ENCODE measurements at places on chromosomes 4 and X.
A peak's percentile ranks its signal among the peaks of the same experiment; 100 is the strongest.

DNA sequence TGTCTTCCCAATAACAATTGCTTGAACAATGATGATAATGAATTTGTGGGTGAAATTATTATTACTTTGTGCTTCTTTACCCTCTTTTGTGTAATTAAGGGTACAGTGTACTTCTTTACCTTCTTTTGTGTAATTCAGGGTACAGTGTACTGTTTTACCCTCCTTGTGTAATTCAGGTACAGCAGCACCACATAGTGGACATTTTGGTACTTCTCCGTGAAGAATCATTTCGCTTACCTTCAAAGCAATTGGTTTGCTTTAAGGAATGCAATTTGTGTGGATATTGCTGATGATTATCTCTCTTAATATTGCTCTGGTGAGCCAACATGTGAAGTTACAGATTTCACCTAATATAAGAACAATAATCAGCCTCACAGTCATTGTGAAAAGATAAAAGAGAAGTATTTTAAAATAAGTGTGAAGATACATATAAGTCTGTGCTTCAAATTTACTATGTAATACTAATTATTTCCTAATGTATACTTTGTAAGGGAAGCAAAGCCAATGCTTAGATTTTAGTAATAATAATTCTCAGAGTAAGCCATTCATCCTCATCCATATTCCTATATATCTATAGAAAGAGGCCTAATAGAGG is 27.2 kb upstream of the SEC24B start:
- no peak for DNase-seq

GRCh38 chr4:86744570-86744969 is 104.6 kb downstream of the SLC10A6 start:
- no peak for DNase-seq

DNA sequence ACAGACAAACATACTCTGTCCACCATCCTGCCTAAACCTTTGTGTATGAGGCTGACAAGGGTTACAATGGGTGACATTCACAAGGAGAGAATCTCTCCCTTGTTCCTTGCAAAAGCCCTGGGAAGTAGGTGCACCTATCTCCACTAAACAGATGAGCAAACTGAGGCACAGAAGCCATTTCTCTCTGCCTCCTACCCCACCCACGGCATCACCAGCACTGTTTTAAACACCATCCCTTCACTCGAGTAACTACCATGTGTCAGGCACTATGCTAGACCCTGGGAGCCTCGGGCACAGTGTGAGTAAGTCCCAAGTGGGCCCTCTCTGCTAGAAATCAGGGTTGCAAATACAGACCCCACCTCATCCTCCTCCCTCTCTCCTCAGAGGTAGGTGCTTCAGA is 899 bp downstream of the LYAR start:
- no peak for DNase-seq

- no peak for DNase-seq
Measured at GRCh38 chr4:59920416-59920815, 1279.7 kb upstream of the ADGRL3 start.

DNA sequence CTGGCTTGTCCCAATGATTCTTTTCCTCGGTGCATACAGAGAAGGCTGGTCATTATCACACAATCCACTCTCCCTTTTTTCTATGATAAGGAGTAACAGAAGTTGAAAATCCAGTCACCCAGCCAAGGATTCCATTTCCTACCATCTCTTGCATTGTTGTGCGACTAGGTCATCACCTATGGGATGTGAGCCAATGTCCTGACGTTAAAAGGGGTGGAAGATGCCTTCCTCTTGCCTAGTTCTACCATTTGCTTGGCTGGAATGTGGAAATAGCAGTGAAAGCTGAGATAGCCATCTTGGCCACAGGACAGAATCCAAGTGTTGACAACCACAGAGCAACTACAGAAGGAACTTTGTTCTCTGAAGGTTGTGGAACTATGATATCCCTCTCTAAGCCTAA is 132.2 kb upstream of the KIT start:
- DNase-seq, result peak; percentile 42

DNA sequence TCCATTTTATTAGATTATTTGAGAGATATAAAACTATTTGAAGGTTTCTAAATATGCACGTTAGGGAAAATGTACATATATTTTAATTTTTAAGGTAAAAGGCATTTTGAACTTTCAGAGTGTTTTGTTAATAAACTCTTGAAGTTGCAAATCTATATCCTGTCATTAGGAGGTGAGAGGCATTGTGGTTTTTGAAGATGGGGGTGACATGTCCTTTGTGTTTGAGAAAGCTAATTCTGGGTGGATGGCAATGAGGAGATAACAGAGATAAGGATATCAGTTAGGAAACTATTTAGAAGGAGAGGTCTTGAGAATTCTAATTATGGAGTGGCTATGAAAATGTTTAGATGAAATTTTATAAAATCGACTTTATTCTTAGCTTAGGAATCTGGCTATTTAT is 6.1 kb downstream of the STIM2 start:
- DNase-seq, result no peak

DNA sequence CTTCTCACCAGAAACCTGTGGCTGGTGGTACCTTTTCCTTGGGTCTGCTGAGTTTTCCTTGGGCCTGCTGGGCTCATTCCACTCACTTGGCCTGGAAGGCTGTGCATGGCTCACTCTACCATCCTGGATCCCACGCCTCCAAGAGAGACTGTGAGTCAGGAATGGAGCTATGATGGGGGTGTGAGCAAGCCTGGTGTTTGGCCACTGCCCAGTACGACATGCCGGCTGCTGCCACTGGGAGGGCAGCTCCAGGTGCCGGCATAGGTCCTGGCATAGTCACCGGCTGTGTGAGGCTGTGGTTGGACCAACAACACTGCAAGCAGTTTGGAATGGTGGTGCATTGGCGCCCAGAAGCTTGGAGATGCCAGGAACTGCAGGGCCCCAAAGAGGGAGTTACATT is 721.7 kb downstream of the PCDH18 start:
- DNase-seq, result no peak

DNA sequence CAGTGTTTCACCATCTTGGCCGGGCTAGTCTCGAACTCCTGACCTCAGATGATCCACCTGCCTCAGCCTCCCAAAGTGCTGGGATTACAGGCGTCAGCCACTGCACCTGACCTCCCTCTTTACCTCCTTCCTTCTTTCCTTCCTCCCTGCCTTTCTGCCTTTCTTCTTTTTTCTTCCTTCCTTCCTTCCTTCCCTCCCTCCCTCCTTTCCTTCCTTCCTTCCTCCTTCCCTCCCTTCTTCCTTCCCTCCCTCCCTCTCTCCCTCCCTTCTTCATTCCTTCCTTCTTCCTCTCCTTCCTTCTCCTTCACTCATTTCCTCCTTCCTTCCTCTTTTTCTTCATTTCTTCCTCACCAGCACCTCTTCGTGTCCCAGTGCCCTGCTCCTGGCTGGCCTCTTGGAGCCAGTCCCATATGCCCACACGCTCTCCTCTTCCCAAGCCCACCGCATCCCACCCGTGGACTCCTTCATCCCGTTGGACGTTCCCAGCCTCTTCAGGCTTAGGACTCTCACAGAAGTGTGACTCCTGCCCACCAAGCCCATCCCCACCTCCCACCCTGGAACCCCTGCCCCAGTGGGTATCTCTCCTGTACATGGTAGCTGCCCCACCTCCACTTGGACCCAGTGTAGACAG is 22.6 kb downstream of the CSF2RA start:
- DNase-seq, result no peak

- DNase-seq, result no peak
Measured at GRCh38 chr4:100391086-100391485, 126.7 kb downstream of the EMCN start.

- no peak for DNase-seq
Measured at GRCh38 chr4:152944666-152945320, 8.7 kb downstream of the FHDC1 start.

DNA sequence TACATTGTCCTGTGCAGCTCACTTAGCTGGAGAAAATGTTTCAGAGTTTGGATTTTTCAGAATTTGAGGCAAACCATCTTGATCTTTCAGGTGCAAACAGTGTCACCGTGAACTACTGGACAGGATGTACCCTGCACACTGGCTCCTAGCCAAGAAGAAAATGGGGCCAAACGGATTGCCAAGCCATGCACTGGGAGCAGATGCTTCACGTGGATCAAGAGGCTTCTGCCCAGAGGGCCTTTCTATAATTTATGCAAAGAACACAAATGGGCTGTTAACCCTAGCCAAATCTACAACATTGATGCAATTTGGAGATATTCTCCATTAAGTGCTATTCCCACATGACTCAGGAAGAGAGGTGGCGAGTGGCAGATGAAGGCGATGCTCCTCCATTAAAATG is 46.9 kb upstream of the ATP8A1 start:
- no peak for DNase-seq

- no peak for DNase-seq
Measured at GRCh38 chr4:128287141-128287870, at the start of gene PGRMC2. PGRMC2 (minus strand) TSS chr4:128287813; CDS start chr4:128287790, 23 bp downstream.

DNA sequence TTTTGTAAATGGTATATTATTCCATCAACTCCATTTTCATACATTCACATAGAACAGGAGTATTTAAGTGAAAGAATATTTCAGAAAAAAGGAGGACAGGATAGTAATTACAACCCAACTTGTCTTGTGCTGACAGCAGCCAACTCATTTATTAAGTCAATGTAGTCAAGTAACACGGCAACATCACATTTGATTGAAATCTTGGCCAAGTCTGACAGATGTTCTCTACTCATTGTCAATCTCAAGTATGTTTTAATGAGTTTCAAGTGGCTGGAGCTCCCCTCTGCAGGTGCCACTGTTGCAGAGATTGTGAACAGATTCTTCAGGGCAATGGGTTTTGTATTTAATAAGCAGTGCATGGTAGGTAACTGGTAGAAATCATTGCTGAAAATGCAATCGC is 332.5 kb downstream of the C4orf33 start:
- no peak for DNase-seq

DNA sequence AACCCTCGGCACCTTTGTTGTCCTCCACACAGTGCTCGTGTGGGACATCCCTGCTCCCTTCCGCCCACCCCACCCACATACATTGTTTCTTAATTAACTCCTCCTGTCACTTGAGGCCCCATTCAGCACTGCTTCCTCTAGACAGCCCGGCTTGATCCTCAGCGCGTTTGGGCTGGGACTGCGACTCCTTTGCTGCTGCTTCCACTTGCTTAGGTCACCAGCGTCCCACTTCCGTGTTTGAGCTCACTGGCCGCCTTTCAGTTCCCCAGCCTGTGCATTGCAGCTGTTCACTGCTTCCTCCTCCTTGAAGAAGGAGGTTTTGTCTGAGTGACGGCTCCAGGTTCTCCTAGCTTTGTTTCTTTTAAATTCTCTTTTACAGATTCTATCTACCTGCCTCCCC is 16.1 kb downstream of the RNF4 start:
- peak; percentile 94 for DNase-seq
